ENCODE measurements at places on chromosomes 7 and 10. TPM values are rescaled to one million over a fixed set of nuclear protein-coding genes. Genes with fewer than 3 reads are reported as not detected.

PRPS1L1 gene
- total RNA-seq: not detected

NEURL1 gene
- total RNA-seq: 3.2 TPM

RNF148 gene
- not detected for total RNA-seq

TUBB8 gene
- not detected for total RNA-seq

PDCD11 gene
- 89.5 TPM for total RNA-seq

PAOX gene
- total RNA-seq: 4.6 TPM

RFC2 gene
- total RNA-seq: 111 TPM

CYP3A5 gene
- total RNA-seq: not detected

ZNF438 gene
- total RNA-seq: 2.5 TPM

C10orf62 gene
- total RNA-seq: not detected

DNA sequence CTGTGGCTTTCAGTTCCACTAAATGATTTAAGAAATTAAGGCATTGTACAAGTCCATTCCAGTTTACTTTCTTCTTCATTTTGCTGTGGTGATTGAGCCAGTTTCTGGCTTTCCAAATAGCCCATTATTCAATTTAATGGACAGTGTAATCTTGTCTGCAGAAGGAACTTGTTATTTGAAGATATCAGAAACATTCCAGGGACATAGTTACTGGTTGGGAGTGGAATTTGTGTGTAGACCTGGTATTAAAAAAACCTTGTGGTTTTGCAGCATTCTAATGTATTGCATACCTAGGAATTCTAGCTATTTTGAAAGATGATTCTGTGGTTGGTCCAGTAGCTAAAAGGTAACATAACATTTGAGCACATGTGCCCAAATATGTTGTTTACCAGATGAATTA lies 72.2 kb downstream of the MCU start:
- DNase-seq: no peak

DNA sequence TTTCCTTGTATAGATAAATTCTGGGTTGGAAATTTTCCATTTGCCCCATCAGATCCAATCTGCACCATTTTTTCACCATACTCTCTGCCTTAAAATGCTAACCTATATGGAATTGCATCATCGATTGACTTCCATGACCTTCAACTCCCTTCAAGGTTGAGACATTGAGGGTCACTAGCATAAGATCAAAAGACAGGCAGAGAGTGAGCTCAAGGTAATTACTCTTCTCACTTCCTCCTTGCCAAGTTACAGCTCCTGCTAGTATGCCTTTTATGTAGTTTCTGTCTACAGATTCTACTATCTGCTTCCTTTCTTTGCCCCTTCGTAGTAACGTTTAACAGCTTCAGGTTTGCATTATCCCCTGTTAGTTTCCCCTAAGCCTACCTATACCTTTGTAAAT lies 1127.7 kb upstream of the LRRTM3 start:
- no peak for DNase-seq

- DNase-seq: peak; percentile 28
These were observed 33.0 kb downstream of the PLEKHA1 start for GRCh38 chr10:122407375-122408125.

GRCh38 chr7:100132697-100133151 lies 6.0 kb downstream of the MBLAC1 start:
- DNase-seq: peak; percentile 63

DNA sequence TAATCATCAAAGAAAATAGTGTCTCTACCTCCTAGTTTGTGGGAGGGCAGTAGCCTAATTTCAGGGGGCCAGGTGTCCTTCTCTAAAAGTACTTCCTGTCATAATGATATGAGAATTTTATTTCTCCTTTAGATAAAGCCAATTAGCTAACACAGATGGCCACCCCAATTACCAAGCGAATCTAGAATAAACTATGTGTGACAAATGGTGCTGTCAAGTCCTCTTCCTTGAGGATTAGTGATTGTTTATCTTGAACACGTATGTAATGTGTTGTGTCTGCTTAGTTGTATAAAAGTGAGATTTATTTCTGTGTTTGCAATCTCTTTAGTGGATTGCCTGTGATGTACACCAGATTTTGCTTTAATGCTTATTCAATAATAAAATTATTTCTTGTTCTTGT lies 1120.0 kb downstream of the SORCS1 start:
- no peak for DNase-seq

DNA sequence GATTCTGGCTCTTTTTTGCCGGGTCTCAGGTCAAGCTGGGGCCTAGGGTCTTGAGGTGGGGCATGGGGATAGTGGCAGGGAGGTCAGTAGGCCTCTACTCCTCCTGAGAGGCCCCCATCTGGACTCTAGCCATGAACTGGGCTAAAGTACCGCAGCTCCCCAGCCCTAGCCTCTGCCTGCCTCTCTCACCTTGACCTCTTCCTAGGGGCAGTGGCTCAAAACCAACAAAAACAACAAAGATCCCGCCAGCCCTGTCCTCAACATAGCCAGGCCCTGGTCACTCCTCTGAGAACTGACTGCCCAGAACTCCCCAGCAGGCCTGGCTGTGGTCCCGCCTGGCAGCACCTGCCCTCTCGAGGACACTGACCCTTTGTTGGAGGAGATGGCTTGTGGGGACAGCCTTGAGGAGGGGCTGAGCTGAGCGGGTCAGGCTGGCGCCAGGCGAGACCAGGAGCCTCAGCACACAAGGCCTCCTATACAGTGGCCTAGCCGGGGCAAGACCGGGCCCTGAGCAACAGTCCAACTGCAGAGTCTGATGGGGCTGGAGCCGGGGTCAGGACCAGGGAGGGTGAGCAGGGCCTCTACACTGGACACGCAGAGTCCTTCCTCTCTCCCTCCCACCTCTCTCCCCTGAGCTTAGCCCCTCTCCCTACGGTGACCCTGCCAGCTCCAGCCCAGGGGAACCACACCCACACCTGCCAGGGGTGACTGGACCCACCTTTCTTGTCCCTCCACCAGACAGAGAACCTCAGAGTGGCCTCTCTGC lies 11.6 kb upstream of the PPIF start:
- DNase-seq: no peak

GRCh38 chr10:59181668-59182067 lies 5.2 kb downstream of the PHYHIPL start:
- DNase-seq: no peak

GRCh38 chr10:123636598-123637325 lies 29.4 kb upstream of the GPR26 start:
- DNase-seq: no peak

DNA sequence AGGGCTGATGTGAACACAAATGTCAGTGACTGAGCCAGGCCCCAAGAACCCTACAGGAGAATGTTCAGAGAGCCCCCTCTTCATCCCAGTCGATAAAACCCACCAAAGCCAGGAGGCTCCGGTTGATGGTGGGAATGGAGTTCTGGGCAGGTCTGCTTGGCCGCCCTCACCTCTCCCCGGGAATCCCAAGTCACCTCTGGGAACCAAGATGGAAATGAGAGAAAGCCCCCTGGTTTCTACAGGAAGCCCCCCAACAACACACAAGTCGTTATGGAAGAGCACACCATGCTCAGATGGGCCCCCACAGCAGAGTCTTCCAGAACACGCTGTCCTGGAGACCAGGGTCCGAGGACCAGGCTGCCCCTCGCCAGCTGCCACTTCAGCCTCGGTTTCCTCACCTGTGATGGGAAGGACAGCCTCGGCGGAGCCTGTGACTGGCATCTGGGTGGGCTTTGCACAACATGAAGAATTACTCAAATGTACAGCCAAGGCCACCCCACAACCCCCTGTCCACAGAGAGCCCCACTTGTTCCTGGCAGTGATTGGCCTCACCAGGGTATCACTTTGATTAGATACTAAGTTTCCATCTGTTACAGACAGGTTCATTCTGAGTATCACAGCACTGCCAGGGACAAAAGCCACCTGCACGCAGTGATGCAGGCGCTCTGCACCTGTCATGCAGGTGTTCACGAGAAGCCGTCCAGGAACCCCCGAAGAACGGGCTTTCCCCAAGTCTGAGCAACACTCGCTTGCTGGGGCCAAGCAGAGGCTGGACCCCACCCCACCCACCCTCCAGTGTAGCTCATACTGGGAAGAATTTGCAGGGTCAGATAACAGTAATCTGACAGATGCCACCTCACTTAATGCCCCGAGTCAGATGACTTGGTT lies 57.6 kb downstream of the MKI67 start:
- DNase-seq: no peak

- DNase-seq: no peak
These were observed 334.9 kb upstream of the KMT2E start for GRCh38 chr7:104679085-104679484.

DNA sequence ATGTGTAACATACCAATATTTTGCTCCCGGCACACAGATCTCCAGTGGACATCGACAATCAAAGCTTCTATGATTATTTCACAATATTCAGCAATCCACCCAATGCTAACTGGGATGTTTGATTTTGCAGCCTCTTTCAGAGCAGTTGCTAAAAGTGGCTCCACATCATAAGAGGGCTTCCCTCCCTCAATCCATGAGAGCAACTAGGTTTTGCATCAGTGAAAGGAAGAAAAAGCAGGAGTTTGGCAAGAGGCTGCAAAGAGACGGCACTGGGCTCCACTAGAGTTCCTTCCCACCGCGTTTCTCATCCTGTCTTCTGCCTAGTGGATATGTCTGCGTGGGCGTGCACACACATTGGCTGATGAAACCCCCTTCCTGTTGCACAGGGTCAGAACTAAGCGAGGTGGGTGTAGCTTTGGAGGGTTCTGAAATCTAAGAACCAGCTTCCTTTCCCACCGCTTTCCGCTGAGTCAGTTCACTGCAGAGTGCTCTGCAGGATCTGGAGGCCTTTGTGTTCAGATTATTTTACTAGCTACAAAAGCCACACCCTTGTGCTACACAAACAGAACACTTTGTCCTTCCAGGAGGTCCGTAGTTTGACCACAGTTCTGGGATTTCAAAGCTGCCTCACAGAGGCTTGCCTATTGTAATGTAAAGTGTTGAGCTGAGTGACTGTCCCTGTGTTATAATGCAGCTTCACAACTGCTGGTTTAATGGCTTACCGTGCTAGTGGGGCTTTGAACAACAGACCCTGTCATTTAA lies 28.1 kb downstream of the ARL4A start:
- peak; percentile 51 for DNase-seq

DNA sequence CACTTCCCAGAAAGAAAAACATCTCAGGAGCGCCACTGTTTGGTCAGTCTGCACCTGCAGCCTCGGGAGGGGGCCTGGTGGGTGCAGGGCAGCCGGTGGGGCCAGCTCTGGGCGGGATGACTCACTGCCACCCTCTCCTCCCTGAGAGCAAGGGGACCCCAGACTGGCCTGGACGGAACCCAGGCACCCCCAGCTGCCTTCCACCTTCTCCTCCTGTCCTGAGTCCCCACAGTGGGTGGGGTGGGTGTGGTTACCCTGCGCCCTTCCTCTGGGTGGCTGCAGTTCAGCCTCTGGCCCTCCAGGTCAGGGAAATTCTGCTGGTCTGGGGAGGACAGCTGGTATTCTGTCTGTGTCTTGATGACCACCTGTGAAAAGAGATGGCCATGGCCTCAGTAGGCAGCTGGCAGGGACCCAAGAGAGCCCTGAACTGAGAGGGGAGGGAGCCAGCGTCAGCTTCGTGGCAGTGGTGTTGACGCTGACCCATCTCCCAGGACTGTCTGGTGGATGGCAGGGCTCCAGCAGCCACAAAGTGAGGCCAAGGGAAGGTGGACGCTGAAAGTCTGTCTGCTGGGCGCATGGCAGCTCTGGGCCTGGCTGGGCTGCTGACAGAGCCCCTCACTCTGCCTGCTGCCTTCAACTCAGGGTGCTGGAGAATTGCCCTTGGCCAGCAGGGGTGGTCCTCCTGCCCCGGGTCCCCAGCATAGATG lies 8.9 kb downstream of the CALY start:
- no peak for DNase-seq

DNA sequence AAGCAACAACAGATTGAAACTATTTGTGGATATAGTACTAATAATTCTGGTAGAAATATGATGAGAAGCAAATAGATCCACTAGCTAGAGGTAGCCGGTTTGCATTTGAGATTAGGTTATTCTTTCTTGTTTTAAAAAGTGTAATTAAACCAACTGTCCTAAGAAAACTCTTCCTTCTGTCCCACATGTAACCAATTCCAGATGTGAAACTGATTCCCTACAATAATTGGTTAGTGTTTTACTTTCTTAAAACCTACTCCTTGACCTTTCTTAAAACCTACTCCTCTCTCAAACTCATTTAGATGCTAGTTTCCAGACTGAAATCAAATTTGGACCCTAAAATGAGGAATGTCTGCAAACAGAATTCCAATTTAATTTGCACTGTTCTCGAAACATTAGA lies 521.5 kb downstream of the SUGCT start:
- no peak for DNase-seq

- no peak for DNase-seq
These were observed 4.6 kb downstream of the UFSP1 start for GRCh38 chr7:100884736-100885439.

DNA sequence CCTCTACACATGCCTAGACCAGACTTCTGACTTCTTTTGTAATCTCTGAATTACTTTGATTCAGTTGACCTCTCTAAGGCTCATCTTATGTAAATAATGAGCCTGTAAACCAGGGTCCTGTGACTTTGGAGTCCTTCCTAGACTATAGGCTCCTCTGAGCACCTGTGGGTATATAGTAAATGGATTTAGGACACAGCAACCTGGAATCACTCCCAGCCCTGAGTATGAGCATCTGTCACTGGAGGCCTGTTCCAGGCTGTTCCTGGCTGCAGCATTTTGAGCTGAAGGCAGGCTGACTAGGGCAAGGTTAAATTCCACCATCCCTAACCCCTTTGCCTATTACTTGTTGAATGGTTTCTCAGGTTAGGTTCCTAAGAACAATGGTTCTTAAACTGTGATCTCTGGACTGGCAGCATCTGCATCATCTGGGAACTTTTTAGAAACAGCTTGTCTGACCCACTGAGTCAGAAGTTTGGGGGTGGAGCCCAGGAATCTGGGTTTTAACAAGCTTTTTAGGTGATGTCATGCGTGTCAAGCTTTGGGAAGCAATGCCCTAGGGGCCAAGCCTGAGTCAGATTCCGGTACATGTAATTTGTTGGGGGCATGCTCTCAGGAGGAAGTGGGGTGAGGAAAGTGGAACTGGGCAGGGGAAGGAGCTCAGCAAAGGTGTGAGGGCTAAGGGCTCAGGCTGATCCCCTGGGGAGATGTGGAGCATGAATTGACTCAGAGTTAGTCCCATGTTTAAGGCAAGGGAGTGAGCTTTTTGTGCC lies 28.2 kb downstream of the MINDY4 start:
- DNase-seq: no peak

DNA sequence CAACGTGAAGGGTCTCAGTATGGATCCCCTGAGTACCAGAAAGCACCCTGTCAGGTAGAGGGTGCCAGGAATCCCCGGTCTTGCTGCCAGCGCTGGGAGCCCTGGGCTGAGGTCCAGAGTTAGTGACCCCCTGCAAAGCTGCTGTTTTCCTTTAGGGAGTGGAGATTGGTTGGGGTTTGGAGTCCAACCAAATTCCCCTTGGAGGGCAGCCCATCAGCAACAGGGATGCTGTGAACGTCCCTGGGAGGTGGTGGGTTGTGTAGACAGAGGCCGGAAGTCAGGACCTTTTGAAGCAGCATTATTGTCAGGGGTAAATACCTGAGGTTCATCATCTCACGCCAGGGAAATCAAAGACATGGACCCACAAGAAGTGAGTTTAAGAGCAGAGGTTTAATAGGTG lies 104.2 kb downstream of the COL26A1 start:
- no peak for DNase-seq

DNA sequence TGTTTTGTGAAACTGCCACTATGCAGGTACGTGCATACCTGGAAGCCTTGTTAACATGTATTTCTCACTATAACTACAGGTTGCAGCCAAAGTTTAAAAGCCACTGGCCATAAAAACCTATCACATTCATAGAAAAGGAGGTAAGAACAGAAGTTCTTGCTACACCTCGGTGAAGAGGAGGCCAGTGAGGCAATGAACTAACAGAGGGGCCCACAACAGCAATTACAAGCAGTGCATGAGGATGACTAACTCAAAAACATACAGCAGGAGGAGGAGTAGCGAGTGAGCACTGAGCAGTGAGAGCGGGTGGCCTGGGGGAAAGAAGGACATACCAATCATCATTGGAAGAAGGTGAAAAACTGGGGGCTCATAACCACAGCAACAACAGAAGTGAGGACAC lies 51.6 kb downstream of the NUDCD3 start:
- DNase-seq: no peak
